T-helper 9 cell (primary cell): ENCODE measurements at places on chromosomes 16 and 17.

DNA sequence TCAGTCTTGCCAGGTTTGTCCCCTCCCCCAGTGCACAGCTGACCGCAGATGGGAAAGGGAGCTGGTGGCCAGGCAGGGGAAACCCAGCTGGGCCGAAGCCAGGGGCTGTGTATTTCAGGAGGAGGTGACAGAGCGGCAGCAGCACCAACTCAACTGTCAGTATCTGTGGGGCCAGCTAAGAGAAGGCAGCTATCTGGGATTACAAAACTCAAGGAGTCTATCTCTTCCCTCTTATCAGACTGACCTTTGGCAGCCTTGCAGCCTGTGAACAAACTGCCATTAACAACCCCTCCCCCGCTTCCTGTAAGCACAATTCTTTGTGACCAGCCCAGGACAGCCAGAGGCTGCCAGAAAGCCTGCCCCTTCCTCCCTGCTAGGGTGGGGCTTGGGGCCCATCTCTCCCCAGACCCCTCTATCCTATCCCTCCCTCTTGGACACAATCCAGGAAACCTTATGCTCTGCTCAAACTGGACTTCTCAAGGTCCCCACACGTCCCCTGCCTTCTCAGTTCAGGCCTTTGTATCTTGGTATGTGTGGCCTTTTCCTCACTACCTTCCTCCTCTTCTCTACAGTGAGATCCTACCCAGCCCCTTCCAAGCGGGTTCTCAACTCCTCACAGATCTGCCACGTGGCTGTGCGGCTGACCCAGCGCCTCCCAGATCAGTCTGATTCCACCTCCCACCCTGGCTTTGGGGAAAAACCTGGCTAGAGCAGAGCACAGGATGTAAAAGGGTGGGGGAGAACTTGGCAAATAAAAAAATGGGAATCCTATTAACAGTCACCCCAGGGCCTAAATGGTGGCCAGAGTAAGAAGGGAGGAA lies 10.5 kb downstream of the ST3GAL2 start:
- DNase-seq: no peak

DNA sequence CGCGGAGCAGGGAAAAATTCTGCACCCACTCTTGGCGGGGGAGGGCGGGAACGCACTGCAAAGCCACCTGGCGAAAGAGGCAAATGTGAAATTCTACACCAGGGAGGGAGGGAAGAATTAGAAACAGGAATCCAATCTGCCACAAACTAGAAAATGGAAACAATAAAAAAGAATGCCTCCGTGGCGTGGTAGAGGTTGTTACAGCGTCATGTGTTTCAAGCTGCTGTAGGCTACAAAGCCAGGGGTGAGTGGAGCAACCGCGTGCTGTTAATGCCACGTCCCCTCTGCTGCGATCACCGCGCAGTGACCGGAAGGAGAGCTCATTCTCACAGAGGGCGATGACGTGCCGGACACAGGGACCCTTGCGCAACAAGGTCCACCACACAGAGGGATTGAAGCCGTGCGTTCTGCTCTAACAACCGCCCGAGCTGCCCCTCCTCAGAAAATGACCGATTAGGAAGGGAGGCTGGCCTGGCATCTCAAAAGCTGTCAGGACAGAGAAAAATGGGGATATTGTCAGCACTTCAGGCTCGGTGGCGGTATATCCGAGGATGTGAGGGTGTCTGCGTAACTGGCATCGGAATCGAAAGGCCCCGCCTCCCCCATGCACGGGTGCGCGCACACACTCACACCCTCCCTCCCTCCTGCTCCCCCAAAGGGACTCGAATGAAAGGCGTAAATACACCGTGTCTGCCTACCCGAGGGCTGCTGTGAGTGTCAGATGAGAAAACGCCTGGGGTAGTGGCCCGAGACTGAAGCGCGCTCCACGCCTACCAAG lies 70.8 kb upstream of the TNRC6C start:
- DNase-seq: peak; percentile 70

DNA sequence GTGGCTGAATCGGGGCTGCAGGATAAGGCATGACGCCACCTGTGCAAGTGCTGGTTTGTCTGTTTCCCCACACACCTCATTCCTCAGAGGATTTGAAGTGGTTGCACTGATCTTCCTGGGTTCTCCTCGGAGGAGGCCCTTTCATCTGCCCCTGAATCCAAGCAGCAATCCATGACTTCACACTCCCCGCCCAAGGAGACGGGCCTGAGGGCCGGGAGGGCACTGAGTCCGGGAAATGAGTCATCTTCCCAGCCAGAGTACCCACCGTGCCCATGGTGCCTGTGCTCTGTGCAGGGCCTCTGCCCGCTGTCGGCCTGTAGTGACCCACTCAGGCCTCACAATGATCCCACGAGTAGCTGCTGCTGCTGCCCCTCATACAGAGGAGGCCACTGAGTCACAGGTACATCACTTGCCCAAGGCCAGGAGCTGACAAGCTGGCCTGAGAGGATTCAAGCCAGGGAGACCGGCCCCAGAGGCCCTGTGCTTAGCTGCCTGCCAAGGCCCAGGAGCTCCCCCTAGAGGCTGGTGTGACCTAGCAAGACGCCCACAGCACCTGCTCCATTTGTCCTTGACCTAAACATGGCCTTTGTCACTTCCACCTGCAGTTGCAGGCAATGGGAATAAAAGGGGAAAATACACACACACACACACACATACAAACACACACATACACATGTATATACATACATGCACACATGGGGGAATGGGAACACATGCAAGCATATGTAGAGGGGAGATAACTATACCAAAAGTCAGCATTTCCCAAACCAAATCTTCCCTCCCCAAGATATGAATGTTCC lies 240.0 kb downstream of the C16orf95 start:
- DNase-seq: no peak

- no peak for DNase-seq
Observed at GRCh38 chr16:79295162-79295561, 305.4 kb downstream of the MAF start.

GRCh38 chr16:29645694-29646187 lies 17.3 kb upstream of the SPN start:
- no peak for DNase-seq

GRCh38 chr16:77212741-77213541 lies 13.7 kb downstream of the SYCE1L start:
- DNase-seq: peak; percentile 66
